CD4-positive, CD25-positive, alpha-beta regulatory T cell (primary cell): ENCODE measurements at places on chromosomes 4 and X. TPM values are rescaled to one million over a fixed set of nuclear protein-coding genes. Genes with fewer than 3 reads are reported as not detected.

Gene SERTM2
- not detected for total RNA-seq

Gene MND1
- 0.67 TPM for total RNA-seq

Gene FANCB
- total RNA-seq, result 2.8 TPM

Gene ARMCX1
- 0.64 TPM for total RNA-seq

Gene SOX3
- total RNA-seq, result not detected

Gene FHL1
- 15.7 TPM for total RNA-seq

Gene ADH6
- total RNA-seq, result not detected

Gene CT45A6
- not detected for total RNA-seq
